ENCODE measurements at places on chromosomes 2 and 18.

DNA sequence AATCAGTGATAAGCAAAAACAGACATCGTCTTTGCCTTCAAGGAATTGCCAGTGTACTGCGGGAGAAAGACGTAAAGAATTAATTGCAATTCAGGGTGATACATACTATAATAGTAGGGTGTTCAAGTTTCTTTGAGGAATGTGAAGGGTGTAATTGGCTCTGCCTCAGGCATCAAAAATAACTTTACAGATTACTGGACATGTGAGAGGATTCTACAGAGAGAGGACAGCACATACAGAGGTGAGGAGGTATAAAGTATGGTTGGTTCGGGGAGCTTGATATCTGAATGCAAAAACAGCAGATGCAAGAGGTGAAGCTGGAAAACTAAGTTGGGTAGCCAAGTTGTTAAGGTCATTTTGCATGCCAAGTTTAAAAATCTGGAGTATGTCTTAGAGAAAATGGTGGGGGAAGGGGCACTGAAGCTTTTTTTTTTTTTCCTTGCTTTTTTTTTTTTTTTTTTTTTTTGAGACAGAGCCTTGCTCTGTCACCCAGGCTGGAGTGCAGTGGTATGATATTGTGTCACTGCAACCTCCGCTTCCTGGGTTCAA lies 227.5 kb upstream of the FOSL2 start:
- DNase-seq: no peak

DNA sequence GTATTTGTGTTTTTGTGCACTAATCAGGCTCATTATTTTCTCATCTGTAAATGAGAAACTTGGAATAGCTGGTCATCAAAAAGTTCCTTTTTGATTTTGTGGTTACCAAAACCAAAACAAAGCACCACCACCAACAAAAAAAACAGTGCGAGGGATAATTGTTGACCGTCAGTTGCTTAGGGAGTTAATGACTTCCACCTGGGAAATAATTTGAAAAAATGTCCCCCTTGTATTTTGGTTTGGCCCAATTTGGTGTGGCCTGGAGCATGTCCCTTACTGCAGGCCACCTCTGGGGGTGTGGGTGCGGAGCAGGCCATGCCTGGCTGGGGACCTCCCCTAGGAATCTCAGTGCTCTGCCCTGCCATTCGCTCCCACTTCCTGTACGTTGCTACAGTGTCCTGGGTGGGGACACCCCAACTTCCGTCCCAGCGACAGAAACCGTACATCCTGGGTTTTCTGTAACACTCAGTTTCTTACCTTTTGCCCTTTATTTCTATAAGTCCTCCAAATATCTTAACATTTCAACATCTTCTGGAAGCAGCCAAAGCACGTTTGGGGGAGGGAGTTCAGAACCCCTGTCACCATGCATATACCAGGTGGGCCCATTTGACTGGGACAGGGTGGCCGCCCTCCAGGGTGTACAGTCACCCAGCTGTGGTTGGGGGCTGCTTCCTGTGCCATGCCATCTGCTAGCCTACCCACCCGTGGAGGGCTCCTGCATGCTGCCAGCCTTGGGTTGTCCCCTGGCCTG lies 31.3 kb downstream of the NCK2 start:
- DNase-seq: no peak

DNA sequence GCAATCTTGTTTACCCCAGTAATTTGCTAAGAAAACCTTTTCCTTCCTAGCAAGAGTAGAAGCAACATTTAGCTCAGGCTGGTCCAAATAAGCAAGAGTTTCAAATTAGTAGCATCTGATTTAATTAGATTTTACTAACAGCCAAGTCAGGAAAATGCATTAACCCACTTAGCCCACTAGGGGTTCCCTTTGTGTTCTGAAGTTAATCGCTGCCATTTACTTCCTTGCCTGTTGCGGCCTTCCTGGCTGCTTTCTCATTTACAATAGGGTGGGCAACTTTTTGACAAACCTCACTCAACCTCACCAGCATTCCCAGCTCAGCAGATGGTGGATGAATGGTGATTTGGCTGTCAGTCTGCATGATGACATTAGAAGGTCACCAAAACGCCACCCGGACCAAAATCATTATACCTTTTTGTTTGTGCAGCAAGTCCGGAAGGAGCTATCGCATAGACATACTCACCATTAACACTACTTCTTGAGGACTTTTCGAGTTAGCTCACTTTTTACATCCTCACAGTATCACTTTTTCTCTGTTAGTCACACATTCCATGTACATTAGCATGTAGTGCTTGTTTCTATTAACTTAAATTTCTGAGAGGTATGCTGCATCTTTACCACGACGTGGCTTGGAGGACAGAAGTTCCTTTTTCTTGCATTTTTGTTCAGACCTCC lies 101.5 kb upstream of the SETBP1 start:
- DNase-seq: no peak

DNA sequence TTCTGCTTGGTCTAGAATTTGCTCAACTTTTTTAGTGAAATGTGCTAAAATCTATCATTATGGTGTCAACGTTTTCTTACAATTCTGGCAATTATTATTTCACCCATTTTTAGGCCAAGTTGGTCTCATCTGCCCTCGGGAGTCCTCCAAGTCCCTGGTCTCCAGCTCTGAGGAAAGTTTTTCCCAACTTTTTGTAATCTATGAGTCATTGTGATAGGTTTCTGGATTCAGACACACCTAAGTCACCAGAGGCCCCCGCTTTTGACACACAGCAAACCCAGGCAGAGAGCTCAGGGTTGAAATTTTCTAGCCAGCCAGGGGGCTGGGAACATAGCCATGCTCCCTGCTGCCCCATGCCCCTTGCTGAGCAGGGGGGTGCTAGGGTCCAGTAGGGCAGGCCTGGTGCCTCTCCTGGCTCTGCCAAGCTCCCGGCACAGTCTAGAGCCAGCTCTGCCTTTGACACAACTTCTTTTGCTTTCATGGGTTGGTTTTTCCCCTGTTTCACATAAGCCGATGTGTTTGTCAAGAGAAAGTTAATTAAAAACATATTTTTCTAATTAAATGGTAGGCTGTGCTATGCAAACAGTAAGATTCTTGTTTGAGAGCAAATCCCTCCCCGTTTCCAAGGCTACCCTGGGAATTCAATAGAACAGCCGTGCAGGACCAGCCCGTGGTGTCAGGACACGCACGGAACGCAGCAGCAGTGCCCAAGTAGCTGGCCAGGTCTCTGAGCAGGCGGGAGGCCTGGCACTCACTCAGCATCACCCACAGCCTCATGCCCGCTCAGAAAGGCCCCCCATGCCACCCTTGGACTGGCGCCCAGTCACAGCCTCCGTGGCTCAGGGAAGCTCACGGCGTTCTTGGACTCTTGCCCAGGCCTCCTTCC lies 25.5 kb upstream of the SNED1 start:
- DNase-seq: peak; percentile 46

GRCh38 chr18:66616523-66616983 lies 12.7 kb upstream of the CDH19 start:
- no peak for DNase-seq

- no peak for DNase-seq
Observed at GRCh38 chr18:55541571-55541970, 46.4 kb downstream of the TCF4 start.

- DNase-seq: no peak
Observed at GRCh38 chr2:230749111-230749510, 36.5 kb downstream of the CAB39 start.

DNA sequence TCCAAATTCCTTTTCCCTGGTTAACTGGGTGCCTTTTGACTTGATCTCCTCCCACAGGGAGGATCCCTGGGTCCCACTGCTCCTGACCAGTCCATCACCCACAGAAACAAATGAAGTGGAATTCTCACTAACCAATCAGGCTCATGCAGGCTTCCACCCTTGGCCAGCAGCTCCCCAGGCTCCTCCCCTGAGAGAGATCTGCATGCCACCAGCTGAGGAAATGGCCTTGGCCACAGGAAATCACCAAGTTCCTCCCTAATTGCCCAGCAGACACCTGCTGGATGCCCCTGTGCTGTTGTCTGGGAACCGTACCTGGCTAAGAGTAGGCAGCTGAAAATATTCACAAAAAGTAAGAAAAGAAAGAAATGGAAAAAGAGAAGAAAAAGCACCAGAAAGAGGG lies 207.4 kb downstream of the NCK2 start:
- DNase-seq: no peak

DNA sequence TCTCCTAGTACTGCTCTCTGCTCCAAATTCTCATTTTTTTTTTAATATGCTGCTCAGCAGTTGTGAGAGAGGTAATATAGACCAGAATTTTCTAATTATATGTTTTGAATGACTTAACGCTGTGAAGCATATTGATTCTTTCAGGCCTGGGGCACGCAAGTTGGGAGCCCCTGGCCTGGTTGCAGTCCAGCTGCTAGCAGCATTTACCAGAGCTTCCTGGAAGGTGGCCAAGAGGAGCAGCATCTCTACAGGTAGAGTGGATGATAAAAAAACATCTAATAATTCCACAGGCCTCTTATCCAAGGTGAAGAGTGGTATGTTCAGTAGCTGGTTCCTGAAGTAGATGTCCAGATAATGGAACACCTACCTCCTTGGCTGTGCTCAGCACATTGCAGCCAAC lies 7.3 kb upstream of the UGP2 start:
- no peak for DNase-seq

- DNase-seq: no peak
Observed at GRCh38 chr18:58255701-58256311, 211.8 kb downstream of the NEDD4L start.

- no peak for DNase-seq
Observed at GRCh38 chr2:133078667-133079411, 408.8 kb upstream of the LYPD1 start.

GRCh38 chr2:128395196-128395595 lies 76.5 kb upstream of the HS6ST1 start:
- DNase-seq: no peak

GRCh38 chr18:8299054-8299980 lies 309.9 kb upstream of the RAB12 start:
- DNase-seq: no peak

DNA sequence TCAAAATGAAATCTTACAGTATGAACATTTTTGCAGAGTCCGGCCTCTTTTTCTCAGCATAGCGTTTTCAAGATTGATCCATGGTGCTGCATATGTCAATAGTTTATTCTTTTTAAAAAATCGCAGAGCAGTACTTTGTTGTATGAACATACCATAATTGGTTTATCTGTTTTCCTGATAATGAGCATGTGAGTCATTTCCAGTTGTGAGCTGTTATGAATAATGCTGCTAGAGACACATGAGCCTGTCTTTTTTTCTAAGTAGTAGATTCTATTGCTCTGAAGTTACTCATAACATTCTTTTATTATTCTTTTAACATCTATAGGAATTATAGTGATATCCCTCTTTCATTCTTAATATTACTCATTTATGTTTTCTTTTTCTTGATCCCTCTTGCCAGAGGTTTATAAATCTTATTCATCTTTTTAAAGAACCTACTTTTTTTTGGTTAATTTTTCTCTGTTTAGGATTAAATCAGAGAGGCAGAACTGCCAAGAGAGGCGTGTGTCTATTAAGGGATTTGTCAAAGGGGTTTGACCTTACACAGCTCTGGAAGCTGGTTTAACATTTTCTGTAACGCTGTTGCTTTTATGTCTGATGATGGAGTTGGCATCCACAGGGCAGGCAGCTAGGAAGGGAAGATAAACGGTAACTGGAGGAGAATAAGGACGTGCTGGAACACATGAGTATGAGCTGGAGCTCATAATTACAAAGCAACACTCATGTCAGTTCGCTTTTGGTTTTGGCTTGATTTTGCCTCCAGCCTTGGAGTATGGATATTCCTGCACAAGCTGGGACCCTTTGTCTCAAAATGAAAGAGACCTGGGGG lies 47.4 kb downstream of the MGAT5 start:
- no peak for DNase-seq

DNA sequence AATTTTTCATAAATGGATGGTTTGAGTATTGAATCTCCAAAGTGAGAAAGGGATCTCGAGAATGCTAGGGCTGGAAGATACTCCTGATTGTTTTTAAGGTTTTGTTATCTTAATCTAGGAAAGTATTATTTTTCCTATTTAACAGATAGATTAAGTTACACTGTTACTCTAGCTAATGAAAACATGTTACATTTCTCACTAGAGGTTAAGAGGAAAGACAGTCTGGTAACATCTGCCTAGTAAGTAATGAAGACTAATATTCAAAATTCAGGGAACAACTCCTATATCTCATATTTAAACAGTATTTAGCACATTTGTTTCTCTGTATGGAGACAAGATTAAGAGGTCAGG lies 2.0 kb downstream of the GALNT3 start:
- DNase-seq: no peak

DNA sequence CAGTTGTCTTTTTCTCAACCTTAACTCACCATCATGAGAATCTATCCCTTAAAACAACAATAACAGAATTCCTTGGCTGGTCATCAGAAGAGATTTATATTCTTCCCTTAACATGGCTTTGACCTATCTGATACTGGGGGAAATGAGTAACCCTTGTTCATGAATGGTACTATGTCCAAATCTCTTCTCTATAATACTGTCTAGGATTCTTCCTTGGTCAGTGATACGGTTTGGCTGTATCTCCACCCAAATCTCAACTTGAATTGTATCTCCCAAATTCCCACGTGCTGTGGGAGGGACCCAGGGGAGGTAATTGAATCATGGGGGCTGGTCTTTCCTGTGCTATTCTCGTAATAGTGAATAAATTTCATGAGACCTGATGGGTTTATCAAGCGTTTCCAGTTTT lies 282.0 kb upstream of the SIX2 start:
- DNase-seq: no peak

DNA sequence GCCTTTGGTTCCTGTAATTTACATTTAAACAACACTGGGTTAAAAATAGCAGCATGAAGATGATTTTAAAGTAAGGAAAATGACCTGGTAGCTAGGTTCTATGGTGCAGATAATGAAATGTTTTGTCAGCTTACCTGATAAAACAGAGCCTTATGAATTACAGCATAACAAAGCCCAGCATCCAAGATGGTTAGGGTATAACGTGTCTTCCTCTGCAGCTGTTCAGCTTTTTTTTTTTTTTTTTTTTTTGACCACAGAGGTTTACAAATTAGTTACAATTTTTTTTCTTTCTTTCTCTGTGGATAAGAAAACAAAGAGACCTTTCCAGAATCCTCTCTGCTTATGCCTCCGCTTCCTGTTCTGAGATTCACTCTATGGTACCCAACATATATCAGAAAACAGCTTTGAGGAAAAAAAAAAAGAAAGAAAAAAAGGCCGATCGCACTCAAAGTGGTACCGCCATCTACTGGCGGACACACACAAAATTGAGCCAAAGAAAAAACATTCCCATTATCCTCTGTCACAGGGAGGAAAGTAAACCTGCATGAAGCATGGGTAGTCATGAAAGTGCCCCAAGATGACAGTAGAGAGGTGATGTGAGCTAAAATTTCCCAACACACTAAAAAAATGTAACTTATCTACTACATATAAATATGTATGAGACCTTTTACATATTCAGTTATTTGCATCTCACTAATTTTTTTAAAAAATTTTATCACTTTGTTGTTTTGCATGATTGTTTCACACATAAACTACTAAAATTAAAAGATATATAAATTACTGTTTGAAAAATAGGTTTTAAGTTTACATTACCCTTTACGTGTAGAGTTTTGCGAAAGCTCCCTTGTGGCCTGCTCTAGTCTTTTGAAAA lies at the start of gene SCN3A:
TSS of gene SCN3A (minus strand) at position 362 of the 871 bp plus-strand sequence. CDS start 27,656 bp downstream, outside the sequence.
- no peak for DNase-seq

GRCh38 chr18:73296686-73297085 lies 428.9 kb upstream of the NETO1 start:
- DNase-seq: no peak

Measured in lower lobe of right lung (tissue), 2 donors.